ENCODE measurements at places on chromosomes 2 and 18. TPM values are rescaled to one million over a fixed set of nuclear protein-coding genes. Genes with fewer than 3 reads are reported as not detected.

GRCh38 chr2:61149074-61149473 lies 12.9 kb upstream of the C2orf74 start:
- ATAC-seq: no peak

DNA sequence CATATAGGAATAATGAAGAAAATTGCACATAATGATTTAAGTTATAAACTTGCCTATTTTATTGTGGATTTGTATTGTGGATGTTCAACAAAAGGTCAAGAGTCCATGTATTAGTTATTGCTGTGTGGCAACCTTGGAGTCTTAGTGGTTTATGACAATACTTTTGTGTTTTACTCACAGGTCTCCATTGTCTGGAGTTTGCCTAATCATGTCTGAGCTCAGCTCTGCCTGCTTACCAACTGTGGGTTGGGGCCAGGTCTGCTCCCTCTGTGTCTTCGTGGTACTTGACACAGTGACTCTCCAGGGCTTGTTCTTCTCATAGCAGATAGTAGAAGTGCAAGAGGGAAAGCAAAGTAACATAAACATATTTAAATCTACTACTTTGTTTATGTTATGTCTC lies 382.5 kb downstream of the CBLN2 start:
- peak; percentile 25 for ATAC-seq

DNA sequence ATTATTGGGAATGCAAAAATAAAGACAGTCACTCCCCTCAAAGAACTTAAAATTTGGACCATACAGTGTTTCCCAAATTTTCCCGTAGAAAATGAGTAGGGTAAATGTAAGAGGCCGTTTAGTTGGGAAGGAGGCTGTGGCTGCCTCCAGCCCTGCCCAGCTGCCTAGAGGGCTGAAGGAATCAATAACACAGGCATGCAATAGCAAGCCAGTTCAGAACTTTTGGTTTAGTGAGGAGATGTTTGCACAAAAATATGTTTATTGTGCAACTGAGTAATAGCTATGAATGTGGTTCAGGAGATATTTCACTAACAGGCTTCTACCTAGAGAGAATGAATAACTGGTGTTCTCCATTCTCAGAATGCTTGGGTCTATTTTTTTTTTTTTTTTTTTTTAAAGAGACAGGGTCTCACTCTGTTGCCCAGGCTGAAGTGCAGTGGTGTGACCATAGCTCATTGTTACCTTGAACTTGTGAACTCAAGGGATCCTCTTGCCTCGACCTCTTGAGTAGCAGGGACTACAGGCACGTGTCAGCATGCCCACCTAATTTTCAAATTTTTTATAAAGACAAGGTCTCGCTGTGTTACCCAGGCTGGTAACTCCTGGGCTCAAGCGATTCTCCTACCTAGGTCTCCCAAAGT lies 23.6 kb downstream of the UGP2 start:
- ATAC-seq: no peak

Gene CCT7
- total RNA-seq: 253 TPM

DNA sequence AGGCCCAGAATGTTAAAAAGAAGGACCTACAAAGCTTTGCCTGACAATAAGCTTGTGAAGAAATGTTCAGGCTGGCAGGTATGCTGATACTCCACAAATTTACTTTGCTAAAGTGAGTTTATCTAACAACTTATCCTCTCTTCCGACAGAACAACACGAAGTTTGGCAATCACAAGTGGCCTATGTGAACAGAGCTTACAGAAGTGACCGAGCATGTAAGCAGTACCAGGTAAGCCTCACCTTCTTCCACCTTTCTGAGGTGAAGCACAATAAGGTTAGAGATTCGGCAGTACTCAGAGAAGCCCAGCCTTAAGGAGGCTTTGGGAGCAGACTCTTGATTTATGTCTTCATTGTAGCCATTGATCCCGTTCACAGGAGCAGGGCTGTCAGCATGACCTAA lies 9.0 kb upstream of the LCT start:
- no peak for ATAC-seq

DNA sequence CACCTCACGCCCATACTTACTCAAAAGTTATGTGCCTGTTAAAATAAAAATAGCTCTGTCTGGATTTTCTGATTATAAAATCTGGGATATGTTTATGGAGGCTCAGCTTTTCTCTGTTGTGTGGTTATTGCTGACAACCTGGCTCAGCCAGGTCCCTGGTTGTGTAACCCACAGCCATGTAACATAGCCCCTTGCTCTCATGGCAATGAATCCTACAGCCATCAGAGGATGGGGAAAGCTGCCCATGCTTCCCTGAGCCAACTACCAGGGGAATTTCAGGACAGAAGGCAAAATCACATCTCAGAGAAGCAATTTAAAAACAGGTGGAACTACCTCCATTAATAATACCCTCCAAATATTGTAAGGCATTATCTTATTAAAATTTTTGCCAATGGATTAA lies 29.7 kb downstream of the ST8SIA5 start:
- no peak for ATAC-seq

- ATAC-seq: peak; percentile 67
Observed at GRCh38 chr2:160493227-160494028, at the start of gene RBMS1. RBMS1 (minus strand) TSS chr2:160493807; CDS start chr2:160493363, 444 bp downstream.

Gene C2orf72
- 0.08 TPM for total RNA-seq

DNA sequence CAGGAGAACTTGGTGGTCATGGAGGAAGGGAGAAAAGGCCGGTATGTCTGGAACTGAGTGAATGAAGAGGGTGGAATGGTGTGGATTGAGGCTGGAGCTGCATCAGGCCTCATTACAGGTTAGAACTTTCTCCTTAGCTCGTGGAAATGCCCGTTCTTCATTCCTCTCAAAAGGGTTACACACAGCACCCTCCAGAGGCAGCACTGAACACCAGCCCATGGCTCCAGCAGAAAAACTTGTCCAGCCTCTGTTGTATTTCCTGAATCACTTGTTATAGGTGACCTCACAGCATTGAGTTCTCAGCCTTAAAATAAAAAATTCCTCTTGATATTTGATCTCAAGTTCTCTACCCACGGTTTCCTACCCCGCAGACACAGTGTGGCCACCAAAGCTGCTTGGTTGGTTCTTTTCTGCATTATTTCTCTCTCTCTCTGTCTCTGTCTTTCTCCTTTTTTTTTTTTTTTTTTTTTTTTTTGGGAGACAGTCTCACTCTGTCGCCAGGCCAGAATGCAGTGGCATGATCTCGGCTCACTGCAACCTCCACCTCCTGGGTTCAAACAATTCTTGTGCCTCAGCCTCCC lies 89.6 kb downstream of the ITGB1BP1 start:
- peak; percentile 94 for ATAC-seq

DNA sequence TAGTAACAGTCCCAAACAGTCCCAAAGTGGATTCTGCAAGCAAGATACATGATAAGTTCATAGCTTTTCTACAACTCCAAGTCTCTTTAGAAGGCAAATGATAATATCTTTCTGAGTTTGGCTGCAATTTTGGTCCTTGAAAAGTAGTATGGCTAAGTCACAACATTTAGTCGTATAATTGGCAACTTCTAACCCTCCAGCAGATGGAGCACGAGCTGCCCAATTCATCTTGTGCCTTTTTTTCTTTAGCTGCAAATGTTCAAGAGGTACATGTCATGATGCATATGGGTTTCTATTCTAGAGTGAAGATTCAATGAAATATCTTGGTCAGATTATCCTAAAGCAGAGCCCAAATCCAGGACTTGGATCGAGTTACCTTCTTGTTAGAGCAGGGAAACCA lies 127.0 kb upstream of the KLHL14 start:
- no peak for ATAC-seq

DNA sequence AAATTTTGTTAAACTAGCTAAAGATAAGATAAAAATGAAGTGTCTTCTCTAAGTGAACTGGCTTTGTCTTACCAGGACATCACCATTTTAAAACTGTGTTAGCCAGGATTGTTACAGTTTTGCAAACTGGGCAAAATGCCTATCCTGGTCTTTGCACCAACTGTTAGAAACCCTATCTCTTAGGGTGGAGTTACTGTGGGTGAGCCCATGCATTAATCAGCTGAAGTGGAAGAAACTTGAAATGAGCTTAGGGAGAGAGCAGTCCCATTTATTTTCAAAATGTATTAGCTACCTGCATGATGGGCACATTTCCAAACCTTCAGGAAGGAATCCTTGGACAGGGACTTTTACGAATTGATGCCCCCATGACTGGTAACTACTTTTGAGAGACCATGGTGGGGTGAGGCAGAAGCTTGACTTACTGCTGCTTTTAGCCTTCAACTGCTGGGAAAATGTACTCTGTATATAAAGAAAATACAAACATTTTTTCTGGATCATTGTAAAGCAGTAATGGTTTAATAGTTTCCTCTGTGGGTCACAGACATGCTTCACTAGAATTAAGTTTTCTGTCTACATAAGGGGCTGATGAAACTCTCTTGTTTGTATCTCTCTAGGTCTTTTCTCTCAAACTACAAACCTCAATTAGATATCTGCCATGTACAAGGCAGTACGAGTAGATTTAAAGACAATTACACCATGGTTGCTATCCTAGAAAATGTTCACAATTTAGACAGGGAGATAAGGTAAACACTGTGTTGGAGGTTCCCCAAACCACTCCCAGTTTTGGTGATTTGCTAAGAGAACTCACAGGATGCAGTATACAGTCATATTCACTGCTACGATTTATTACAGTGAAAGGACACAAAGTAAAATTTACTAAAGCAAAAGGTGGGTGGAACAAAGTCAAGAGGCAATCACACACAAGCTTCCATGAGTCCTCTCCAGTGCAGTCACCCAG lies 321.4 kb upstream of the MMADHC start:
- no peak for ATAC-seq

All from esophagus mucosa (tissue), 1 donor.